ENCODE measurements at places on chromosomes 11 and 22.

DNA sequence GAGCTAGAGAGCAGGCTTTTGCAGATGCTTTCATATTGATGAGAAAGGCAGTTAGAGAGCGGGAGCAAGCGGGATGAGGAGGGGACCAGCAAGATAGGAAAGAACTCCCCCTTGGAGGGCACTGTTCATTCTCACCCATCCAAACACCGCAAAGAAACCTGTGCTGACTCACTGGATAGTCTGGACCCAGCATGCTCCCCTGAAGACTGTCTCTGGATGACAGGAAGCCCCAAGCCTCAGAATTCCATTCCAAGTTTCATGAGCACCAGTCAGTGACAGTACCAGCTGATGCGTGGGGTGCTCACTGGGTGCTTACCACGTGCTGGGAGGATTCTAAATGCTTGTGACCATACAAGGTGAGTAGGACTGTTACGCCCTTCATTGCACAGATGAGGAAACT, 34.2 kb downstream of the MICAL3 start:
- no peak for DNase-seq

DNA sequence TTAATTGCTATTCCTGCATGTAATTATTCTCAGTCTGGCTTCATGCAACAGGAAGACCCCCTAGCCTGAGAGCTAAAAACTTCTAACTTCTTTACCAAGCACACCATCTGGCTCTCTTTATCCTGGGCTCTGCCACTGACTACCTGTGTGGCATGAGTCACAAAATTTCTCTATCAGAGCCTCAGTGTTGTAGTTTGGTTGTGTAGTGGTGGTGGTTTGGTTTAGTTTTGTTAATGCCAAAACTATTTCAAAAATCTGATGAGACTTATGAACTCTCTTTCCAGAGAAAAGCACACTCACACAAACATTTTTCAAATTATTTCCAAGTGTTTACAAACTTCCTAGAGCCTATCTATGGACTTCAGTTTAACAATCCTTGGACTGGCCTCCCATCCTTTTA, 7.5 kb upstream of the IL17RA start:
- no peak for DNase-seq

DNA sequence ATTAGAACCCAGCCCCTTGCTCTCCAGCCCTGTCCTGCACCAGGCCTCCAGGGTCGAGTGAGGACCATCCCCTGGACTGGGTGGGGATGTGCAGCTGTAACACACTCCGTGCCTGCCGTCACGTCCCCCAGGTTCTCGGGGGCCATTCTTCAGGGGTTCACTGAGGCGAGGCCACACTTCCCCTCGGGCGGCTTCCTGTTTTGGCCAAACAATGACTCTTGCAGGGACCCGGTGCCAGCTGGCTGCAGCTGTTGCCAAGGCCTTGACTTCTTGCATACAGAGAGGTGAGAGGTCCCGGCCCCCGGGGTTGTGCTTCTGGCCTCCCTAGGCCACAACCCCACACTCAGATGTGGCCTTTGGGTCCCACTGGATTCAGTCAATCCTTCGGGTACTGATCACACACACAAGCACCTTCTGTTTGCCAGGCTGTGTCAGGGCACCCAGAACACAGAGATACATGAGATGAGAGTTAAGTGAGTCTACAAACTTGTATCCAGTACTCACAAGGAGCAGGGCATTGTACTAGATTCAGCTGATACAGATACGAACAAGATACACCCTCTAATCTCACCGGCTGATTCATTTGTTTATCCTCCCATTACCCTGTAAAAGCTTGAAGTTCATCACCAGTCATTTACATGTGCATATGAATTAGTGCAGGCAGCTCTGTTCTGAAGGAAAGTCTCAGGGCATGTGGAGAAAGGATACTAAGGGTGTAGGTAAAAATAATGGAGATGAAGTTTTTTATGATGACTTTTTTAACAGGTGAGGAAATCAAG, 32.9 kb downstream of the LRRC32 start:
- DNase-seq, result no peak

- no peak for DNase-seq
Measured at GRCh38 chr22:19510919-19511341, 13.3 kb downstream of the CLDN5 start.

DNA sequence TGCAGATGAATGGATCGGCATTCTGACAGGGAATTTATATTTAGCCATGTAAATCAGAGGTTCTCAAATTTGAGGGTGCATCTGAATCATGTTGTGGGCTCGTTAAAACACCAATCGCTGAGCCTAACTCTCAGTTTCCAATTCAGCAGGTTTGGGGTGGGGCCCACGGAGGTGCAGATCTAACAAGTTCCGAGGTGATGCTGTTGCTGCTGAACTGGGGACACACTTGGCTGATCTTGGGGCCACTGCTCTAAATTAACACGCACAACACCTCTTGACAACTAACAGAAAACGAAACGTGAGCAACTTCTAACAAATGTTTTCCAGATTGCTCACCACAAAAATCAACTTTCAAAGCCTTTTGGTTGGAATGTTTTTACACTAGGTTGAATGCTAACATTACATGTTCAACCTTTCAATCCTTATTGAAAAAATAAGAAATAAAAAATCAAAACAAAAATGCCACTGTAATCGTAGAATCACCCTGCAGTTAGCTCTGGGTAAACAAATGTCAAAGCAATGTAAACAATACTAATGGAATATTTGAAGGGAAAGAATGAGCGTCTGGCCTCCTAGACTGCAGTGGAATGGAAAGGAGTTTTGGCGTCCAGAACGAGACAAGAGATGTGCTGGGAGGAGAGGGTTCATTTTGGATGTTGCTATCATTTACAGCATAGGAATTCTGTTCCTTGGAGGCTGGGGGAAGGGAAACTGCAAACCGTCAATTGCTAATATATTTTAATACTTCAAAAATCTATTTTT, 68.3 kb upstream of the SLC6A5 start:
- DNase-seq, result no peak

- DNase-seq, result peak; percentile 64
Measured at GRCh38 chr11:2092956-2093412, 46.2 kb downstream of the IGF2 start.

GRCh38 chr11:335779-336658, 15.4 kb upstream of the IFITM3 start:
- no peak for DNase-seq

DNA sequence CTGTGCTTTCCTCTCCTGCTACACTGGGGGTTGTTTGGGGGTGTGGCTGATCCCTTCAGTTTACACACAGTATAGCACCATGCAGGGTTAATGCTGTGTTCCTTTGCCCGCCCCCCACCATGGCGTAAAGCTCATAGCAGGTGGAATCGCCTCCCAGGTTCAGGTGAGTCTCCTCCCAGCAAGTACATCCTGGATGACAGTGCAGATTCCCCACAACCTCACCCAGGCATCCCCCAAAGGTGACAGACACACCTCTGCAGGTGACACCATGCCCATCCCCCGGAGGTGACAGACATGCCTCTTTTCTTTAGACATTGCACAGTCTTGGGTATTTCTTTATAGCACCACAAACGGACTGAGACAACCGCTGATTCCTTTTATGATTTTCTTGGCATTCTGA, 343.7 kb downstream of the BRD1 start:
- no peak for DNase-seq

DNA sequence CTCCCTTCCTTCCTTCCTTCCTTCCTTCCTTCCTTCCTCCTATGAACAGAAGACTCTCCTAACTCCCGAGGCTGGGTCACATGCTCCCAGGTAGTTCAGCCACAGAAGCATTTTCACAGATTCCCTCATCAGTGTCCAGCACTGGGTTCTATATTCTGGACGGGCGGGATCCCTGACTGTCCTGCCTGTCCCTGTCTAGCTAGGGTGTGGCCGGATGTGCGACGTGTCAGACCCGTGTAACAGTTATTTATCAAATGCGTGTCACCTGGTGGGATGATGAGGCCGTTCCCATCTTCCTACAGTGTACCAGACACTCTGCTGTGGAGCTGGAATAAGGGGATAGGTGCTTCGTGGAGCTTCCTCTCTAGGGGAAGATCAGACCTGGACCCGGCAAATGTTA, 901.0 kb downstream of the BRD1 start:
- DNase-seq, result no peak

DNA sequence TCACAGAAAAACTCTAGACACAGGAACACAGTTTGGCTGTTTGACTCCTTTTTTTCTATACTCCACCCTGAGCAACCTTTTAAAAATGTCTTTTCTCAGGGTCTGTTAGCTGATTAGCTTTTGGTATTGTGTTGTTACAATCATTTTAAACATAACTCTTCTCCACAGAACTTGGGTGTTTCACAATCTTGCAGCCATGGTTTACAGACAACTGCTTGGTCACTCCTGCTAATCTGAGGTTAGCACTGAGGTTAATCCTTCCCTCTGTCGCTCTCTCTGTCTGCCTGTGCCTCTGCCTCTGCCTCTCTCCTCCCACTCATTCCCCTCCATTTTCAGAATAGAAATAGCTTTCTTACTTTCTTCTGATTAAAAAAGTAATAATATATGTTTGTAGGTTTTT, 62.4 kb upstream of the ZBED5 start:
- DNase-seq, result no peak

Measured in stimulated activated CD4-positive, alpha-beta T cell treated with anti-CD3 and anti-CD28 coated beads, Interleukin-15, amount 100 ng/mL, for 24 hours (primary cell).